ENCODE measurements at places on chromosomes 2 and 18.

GRCh38 chr2:161580426-161580825 lies 43.8 kb upstream of the SLC4A10 start:
- DNase-seq = no peak

- peak; percentile 89 for DNase-seq
These were observed 29.7 kb downstream of the NOL10 start for GRCh38 chr2:10659898-10660568.

- DNase-seq = no peak
These were observed 41.2 kb downstream of the COMMD1 start for GRCh38 chr2:61946666-61947065.

GRCh38 chr18:68480196-68480595 lies 234.7 kb downstream of the TMX3 start:
- no peak for DNase-seq

- no peak for DNase-seq
These were observed 7.8 kb upstream of the POMC start for GRCh38 chr2:25176138-25176537.
